HS-27A (cell line): ENCODE measurements at places on chromosomes 4 and X.

- no peak for DNase-seq
These were observed 38.0 kb upstream of the DSPP start for GRCh38 chr4:87570290-87570805.

GRCh38 chr4:34362654-34363053, 1881.7 kb downstream of the ARAP2 start:
- DNase-seq, result no peak

DNA sequence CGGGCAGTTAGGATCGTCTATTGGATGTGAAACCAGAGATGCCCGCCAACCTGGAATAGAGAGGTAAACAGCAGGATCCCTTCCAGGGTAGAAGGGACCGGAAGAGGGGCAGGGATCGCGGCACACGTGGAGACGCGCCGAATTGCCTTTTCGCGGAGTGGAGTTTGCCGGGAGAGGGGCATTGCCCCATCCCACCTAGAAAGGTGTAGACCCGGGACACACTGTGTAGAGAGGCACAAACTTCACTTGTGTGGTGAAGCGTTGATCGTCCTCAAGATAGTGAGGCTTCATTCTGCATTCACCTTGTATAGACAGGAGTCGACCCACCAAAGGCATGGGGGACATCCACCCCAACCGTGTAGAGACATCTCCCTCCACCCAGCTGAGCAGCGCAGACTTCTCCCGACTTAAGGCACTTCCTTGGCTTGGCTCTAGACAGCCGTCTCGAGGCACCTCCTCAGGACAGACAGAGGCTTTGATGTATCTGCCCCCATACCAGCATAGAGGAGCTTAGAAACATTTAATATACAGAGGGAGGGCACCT, 410 bp downstream of the GNL3L start:
- DNase-seq, result no peak

DNA sequence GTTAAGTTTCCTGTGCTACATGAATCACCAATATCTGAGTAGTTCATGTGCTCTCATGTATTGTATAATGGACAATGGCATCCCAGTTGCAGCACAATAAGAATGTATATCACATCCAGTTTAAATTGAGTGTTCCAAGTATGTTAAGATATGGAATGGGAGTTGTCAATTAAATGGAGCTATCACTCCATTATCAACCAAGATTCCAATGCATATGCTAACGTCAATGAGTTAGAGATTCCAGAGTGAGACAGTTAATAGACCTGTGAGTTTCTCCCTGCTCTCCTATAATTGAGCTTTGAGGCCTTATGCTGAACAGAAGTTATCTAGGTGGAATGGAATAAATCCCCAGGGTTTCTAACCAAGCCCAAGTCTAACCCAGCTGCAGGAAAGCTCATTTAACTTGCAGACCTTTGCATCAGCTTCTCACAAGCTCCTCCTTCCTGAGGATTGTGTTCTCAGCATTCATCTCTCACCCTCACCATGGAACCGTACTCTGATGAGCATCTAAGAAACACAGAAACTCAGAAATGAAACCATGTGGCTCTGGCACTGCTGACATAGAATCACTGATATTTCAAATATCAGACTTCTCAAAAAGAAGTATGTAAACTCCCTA, 84.8 kb downstream of the TIGD2 start:
- DNase-seq, result no peak

DNA sequence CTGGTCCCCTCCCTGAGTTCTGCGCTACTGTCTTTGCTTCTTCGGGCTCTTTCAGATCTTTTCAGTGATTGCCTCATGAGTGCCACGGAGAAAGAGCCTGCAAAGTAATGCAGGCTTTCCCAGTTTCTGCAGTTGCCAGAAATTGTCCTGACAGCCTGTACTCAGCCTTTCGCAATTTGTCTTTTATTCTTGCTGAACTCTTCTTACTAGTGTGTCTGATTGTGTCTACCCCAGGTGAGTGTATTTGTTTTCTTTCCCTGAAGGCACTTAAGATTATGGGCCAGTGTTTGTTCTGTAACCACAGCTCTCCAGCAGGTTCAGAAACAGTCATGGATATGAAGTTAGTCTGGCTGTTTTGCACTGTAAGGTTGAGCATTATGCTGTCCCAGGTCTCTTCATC, 47.1 kb downstream of the FAM193A start:
- DNase-seq, result no peak

GRCh38 chr4:93267747-93268146, 560.8 kb upstream of the ATOH1 start:
- DNase-seq, result no peak

- DNase-seq, result no peak
These were observed 3.0 kb upstream of the SHOX start for GRCh38 chrX:627510-627981.
